ENCODE measurements at places on chromosomes 7 and 10.

DNA sequence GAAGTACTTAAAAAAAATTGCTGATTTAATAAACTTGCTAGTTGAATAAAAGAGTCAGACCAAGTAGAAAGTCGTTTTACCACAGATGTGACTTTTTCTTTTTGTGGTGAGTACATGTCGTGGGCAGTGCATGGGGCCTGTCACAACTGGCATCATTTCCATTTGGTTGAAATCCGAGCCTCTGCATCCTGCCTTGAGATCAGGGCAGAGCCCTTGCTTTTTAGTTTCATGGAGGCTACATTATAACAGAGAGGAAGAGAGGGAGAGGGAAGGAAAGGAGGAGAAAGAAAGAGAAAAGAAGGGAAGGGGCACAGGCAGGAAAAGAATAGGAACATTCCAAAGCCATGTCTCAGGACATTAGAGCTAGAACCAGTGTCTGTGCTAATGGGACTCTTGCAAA, 20.4 kb upstream of the INSYN2A start:
- DNase-seq, result no peak

DNA sequence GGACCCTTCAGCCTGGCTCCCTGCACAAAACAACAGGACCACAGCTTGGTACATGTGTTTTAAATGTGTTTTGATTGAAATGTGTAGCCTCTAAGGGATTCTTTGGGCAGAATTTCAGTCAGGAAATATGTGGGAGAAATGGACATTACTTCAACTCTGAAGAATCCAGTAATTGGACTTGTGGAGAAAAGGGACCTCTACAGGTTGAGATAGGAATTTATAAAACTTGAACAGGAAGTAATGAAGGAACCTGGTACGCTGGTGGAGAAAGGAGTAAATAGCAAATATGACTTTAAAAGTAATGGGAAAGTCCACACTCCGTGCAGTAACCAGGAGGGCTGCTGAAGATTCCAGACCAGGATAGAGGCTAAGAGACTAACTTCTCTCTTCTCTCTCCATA, 220.5 kb downstream of the LHFPL3 start:
- no peak for DNase-seq

DNA sequence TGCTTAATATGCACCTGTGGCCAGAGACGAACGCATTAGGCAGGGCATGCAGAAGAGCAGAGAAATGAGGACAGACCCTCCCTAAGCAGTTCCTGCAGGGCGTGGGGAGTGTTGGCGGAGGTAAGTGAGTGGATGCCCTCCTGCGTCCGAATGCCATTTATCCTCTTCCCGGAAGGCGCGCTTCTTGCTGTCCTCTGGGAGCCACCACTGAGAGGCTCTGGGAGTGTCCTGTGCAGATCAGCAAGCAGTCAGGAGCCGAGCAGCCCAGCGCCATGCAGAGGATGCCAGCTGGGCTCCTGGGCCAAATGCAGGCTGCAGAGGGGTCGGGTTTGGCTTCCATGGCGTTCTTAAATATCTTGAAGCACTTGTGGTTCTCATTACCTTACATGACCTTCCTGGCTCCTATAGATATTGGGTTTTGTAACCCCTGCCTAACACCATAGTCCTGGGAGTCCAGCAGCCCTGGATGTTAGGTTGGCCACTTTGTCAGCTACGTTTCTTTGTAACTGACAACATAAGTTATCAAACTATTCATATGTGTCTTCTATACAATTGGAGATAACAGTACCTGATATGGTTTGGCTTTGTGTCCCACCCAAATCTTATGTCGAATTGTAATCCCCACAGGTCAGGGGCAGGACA, 30.0 kb upstream of the SLIT1 start:
- no peak for DNase-seq

DNA sequence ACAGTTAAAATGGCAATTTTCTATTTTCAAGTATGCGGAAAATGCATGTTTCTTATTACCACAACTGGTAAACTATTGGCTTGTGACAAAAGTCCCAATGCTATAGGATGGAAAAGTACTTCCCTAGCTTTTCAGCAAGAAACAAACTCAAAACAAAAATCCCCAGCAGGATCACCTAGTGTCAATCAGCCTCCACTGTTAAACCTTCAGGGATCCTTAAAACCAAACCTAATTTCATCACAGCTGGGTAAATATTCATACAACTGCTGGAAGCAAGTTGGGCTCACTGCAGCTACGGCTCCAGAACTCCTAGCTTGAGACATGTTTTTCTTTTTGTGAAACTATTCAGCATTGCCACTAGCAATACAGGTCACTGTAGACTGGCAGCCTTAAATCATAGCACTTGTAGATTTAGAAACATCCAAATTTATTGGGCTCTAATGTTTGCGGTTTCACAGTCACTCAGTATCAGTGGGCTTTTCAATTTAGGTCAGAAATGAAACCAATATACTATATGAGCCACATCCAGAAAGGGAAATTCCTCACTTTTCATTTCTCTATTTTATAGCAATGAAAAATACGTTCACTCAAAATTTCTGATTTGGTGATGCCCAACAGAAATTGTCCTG, 145.2 kb upstream of the ANK3 start:
- DNase-seq, result peak; percentile 46

DNA sequence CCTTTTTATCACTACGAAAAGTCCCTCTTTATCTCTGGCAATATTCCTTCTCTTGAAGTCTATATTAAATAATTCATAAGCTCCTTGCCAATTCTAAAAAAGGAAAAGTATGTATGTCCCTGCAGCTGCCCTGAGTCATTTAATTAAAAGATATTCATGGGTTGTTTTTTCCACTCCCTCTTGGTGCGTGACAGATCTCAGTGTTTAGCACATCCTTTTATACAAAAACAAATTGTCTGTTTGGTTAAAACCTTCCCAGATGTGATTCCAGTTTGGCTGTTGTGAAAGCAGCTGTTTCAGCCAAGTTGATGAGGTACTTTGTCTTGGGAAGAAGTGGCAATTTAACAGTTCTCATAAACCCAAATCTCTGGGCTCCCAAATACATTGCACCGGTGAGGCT, 33.8 kb upstream of the PRLHR start:
- DNase-seq, result no peak

- DNase-seq, result peak; percentile 94
Observed at GRCh38 chr10:31318854-31319601, at the start of gene ZEB1. ZEB1 (plus strand) TSS chr10:31319216; CDS start chr10:31319235, 19 bp downstream.

DNA sequence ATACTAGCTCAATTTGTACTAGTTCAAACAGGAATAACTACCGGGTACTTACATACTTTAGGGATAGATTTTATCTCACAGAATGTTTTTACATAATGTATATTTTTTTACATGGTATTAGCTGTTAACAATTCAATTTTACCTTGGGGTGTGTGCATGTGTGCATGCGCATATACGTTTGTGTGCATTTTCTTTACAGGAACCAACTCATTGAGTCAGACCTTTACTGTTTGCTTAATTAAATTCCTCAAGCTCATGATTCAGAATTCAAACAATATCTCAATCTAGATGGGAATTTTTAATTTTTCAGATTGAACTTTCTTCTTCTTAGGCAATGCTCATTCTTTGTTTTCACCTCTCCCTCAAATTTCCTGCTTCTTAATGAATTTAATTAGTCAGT, 24.7 kb upstream of the WASL start:
- DNase-seq, result no peak

Data from activated CD4-positive, alpha-beta T cell treated with anti-CD3 and anti-CD28 coated beads, Interleukin-2, amount 50 U/mL, for 16 hours (primary cell).